AG10803 (cell line): ENCODE measurements at places on chromosomes 2 and 18.

- DNase-seq = peak; percentile 65
These were observed 80.0 kb upstream of the FAM136A start for GRCh38 chr2:70381821-70382220.

DNA sequence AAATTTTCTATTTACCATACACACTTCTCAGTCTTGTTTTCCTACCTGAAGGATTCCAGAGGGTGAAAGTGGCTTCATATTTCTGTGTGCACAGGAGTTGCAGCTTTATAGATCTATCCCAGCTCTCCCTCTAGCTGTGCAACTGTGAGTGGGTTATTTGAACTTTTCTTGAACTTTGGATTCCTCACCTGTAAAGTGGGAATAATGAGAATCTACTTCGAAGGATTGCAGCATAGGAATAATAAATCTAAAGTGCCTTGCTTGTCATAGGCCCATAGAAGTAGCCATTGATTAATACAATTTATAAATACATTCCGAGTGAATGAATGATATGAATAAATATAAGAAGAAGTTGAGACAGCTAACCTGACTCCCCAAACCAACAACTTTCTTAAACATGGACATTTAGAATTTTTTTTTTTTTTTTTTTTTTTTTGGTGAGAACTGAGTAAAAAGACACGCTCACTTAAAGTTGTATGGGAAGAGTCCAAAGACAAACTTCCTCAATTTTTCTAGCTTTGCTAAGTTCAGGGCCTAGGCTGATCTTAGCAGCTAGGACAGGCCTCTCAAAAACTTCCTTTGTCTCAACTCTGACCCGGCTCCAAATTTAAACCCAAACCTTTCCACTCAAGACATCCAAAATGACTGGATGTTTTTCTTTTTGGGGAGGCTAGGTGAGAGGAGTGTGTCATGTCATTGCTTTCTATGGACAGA, 203.3 kb upstream of the FBXO11 start:
- no peak for DNase-seq

DNA sequence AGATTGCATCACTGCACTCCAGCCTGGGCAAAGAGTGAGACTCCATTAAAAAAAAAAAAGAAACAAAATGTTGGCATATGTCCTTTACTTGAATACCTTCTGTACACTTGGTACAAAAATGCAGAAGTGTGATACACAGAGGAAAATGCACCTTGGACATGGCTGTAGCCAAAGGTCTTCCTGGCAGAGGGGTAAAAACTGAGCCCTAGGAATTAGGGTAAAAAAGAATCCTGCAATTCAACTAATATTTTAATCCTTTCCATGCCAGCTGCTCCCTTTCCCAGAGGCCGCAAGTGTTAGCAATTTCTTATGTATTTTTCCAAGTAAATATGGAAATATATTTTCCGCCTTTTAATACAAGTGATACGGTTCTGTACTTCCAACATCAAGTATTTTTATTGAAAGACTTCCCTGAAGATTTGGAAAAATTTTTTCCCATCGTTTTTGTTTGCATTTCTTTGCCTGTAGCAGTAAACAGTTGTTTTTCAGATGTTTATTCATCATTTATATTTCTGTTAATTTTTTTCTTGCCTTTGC, 26.2 kb downstream of the KCNJ13 start:
- no peak for DNase-seq

DNA sequence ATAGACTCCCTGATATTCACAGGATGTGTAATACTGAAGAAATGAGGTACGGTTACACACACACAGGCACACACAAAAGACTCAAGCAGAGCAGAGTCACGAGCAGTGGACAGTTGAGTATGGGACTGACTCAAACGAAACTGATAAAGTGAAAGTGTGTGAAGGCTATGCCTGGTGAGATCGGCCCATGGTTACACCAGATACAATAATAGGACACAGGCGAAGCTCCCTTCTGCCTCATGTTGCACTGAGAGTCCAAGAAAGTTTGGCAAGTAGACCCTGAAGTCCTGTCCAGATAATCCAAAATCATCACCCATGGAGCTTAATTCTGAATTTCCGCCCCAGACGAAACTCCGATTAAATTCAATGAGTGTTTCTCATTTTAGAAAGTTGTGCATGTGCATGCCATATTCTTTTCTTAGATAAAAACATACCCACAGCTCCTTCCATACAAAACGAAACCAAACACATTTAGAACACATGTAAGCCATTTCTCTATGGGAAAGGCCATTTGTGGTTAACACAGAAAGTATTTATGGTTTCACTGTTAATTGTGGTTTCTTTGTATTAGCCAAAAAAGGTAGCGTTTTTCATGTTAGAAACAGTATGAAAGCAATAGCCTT, 567.6 kb downstream of the PLCL1 start:
- DNase-seq = peak; percentile 68

DNA sequence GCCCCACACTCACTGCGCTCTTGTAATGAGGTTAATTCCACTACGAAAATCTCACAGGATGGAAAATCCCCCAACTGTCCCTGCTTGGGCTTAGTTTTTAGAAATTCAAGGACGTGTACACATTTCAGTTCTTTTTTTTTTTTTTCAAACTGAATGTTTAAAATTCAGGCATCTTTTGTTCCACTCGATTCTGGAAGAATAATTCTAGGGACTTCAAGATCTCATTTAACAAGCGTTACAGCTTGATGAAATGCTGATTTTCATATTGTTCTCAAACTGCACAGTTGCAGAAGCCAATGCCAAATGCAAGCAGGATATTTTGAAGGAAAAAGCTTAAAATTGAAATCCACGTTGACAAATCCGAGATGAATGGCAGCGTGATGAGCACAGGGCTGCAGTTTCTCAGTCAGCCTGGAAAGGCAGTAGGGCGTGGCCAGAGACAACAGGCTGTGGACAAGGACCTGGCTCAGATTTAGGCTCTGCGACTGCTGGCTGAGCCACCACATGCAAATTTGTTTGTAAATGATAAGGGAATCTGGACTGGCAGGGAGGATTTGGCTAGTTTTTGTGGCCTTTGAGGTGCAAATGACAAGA, 128.1 kb upstream of the MYCN start:
- no peak for DNase-seq

DNA sequence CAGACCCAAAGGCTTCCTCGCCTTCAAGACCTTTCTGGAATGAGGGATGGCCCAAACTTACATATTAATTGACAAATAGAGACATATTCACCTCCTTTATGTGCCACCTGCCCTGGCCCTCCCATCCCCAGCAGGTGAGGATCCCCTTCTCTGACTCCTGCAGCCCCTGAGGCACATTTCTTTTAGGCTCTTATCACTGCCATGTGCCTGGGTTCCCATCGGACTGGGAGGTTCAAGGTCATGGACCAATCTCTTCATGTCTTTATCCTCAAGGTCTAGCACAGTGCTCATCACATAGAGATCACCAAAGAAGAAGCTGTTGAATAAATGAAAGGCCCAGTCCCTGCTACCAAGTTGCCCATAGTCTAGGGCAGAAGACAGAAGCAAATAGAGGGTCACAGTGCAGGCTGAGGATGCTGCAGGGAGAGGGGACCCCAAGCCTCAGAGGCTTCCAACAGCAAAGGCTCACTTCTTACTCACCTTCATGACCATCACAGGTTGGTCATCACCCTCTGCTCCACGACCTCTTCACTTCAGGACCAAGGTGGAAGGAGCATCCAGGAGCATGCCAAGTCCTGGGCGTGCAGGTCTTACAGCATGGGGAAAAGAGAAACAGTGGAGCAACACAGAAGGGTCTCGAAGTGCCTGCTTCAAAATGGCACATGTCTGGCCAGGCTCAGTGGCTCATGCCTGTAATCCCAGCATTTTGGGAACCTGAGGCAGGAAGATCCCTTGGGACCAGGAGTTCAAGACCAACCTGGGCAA, 193.9 kb downstream of the SMAD2 start:
- DNase-seq = no peak

- DNase-seq = no peak
These were observed 65.7 kb upstream of the FIGN start for GRCh38 chr2:163801486-163801885.

GRCh38 chr2:101689114-101689825, 8.2 kb upstream of the MAP4K4 start:
- DNase-seq = no peak

DNA sequence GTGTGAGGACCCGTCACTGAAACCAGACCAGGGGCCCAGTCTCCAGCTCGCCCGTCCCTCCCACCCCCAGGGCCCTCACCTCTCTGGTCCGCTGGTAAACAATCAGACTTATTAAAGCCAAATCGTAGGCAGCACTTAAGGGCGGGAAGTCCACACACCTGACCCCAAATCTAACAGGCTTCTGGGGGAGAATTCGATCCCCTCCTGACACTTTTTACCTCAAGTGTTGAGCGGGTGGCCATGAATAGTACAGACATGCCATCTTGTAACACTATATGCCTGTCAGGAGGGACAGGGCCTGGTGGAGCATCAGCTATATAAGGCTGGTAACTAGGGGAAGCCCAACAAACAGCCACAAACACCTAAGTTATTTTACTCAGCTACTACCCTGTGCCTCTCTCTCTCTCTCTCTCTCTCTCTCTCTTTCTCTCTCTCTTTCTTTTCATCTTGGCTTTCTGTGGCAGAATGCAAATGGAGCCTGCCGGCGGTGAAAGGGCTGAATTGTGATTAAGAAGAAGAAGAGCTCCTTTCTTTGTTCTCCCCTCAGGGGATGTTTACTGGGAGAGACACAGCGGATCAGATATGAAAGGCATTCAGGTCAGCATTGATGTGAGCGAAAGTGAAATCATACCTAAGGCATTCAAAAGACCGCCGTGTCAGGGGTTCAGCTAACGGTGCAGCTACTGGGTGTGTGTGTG, 9.5 kb downstream of the ZEB2 start:
- peak; percentile 73 for DNase-seq

GRCh38 chr2:27086090-27086723, 365 bp upstream of the KHK start:
- DNase-seq = peak; percentile 86

- DNase-seq = peak; percentile 83
These were observed 5.5 kb downstream of the ZNF396 start for GRCh38 chr18:35371412-35372195.

DNA sequence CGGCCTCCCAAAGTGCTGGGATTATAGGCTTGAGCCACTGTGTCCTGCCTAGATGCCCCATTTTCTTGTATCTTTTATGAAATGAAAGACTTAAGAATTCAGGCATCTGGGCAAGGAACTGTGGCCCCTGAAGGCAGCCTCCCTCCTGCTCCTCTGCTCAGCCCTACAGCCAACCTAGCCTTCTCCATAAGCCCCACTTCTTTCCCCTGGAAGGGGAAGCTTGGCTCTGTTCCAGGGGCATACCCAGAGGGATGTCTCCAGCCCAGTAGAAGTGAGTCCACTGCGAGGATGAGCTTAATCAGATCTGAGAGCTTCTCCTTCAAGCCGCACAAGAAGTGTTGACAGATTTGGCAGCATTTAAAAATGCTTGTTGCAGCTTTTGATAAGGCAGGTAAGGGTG, 39.7 kb downstream of the RHOB start:
- DNase-seq = no peak

GRCh38 chr18:74140582-74140981, 7.1 kb downstream of the FBXO15 start:
- no peak for DNase-seq

- DNase-seq = no peak
These were observed 223.5 kb downstream of the NDUFA10 start for GRCh38 chr2:239801404-239802184.

- no peak for DNase-seq
These were observed 78.3 kb upstream of the TLK1 start for GRCh38 chr2:171238946-171239345.

- no peak for DNase-seq
These were observed 41.0 kb upstream of the ZFP36L2 start for GRCh38 chr2:43267381-43267780.

GRCh38 chr2:176078541-176079284, 5.0 kb downstream of the EVX2 start:
- no peak for DNase-seq

DNA sequence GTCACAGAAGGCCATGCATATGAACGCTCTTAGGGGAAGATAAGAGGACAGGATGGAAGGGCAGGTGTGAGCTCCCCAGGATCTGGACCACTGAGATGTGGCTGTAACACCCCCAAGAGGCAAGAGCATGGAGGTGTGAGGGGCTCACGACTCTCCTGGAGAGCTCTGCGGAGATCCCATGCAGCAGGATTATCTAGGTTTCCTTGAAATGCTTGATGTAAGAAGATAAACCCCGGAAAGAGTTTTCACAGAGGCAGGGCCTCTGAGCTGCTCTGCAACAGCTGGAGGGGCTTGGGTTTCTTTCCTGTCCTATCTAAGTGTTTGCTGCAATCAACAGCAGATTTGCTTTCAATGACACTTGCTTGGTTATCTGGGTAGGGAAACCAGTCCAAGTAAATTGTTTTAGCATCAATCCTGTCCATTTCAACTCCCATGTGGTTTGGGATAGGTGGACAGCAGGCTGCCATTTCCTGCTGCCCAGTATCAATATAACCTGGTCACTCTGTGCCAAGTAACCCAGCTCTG, 138.9 kb downstream of the SMAD2 start:
- no peak for DNase-seq

- peak; percentile 70 for DNase-seq
These were observed 85.6 kb upstream of the ETAA1 start for GRCh38 chr2:67311536-67311935.

- DNase-seq = no peak
These were observed 1.3 kb downstream of the SLC20A1 start for GRCh38 chr2:112646791-112647689.

- no peak for DNase-seq
These were observed 27.5 kb downstream of the ZNF892 start for GRCh38 chr2:95234816-95235215.
